CD4-positive, alpha-beta T cell treated with Interleukin-6 for 4 hours (primary cell): ENCODE measurements at places on chromosomes 2 and 18.

GRCh38 chr2:15825276-15825980, 114.9 kb upstream of the MYCN start:
- DNase-seq = no peak

DNA sequence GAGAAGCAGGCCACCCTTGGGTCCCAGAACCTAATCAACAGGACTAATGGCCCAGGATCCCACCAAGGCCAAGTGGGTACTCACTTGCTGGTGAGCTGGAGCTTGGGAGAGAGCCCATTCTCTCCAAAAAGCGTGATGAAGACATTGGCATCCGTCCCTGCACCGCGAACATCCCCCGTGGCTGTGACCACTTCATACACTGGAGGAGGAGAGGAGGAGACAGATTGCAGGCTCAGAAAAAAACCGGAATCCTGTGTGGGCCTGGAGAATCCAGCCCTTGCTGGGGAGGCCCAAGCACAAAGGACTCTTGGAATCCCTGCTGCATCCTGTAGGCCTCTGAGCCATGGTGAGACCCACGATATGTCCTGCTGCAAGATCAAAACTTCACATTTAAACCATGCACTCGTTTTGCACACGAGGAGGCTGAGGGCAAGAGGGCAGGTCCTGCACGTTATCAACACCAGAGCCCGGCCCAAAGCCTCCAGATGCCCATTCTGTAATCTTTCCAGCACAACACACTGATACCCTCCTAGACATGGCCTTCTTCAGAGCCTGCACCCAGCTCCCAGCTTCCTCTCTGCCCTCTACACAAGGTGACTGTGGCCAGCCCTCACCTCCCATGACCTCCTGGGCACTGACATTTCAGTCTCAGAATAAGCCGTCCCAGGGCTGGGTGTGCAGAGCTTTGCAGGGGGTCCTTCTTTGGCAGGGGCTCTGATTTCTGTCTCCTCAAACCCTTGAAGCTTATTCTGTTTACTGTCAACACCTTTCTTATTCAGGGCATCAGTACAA, 7.8 kb downstream of the LOXHD1 start:
- no peak for DNase-seq

GRCh38 chr18:62339106-62339988, 14.2 kb downstream of the TNFRSF11A start:
- DNase-seq = no peak

GRCh38 chr2:47073641-47074040, 81.5 kb downstream of the STPG4 start:
- DNase-seq = no peak

GRCh38 chr2:21015281-21015645, 28.6 kb downstream of the APOB start:
- DNase-seq = no peak

- DNase-seq = no peak
These were observed 43.7 kb upstream of the RMDN2 start for GRCh38 chr2:37881397-37881796.

GRCh38 chr2:84904151-84904550, 1.3 kb upstream of the TMSB10 start:
- DNase-seq = no peak

DNA sequence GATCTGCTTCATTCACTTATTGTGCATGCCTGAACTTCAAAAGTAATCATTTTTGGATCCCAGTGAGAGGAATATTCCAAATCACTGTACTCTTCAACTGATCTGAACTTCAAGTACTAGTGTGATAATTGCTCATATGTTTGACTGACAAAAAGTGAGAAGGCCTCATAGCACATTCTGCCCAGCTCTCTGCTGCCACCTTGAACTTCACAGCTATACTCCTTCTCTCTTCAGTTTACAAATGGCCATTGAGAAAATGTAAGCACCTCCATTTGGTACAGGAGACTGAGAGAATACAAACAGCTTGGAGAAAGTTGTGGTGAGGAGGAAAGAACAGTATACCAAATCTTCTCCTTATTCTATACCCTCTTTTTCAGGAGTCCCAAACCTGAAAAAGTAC, 946.0 kb upstream of the CHAC2 start:
- DNase-seq = no peak

DNA sequence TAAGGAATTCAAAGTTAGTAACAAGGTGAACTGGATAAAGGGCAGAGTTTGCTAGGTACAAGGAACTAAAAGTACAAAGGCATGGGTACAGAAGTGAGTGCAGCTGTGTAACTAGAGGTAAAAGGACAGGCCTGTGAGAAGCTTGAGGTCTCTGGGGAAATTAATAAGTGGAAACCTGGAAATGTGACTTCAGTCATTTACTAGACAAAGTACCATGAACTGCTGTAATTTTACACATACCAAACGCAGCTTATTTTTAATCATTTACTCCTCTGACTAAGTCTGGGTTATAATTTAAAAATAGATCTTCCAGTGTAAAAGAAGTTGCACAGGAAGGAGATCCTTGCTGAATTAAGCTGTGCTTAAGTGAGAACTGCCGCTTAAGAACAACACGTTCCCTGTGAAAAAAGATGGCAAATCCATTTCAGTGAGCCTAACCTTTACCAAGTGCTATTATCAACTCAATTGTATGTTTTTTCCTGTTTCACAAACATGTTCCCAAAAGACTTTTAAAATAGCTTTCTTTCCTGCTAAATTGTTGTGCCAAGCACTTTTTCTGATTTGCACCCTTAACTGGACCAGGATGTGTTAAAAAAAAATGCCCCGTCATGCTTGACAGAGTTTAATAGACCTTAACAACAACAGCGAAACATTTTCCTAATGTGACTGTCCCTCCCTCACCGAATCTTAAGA, 44.3 kb downstream of the CALCRL start:
- no peak for DNase-seq

DNA sequence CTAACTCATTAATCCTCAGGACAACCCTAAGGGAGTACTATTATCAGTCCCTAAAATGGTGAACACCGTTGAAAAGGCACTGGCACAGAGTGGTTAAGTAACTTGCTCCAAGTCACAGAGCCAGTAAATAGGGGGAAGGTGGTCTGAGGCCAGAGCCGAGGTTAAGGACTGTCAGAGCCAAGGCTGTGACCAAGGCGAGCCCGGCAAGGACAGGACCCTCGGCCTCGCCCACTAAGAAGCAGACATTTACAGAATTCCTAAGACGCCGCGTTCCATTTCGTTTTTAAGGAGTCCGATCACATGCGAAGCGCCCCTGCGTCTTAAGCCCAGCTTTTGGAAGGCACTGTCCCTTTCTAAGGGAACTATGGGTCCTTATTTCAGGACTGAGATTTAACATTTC, 1.1 kb downstream of the PDIA6 start:
- DNase-seq = no peak

GRCh38 chr2:227829337-227829736, 15.7 kb downstream of the CCL20 start:
- DNase-seq = no peak

DNA sequence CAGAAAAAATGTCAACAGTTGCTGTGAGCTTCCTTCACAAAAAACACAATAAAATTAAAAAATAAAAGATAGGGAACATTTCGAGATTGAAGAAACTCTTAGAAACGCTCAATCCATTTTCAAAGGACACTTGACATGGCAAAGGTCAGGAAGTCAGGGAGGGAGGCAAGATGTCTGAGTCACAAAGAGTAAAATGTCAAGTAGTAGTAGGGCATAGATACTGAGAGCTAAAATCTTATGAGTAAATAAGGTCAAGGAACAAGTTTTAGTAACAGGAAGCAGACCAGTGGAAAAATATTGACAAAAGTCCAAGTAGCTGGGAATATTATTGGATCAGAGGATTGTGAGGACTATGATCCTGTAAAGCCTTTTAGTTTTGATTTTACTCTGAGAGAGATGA, 495.6 kb downstream of the TMX3 start:
- no peak for DNase-seq

DNA sequence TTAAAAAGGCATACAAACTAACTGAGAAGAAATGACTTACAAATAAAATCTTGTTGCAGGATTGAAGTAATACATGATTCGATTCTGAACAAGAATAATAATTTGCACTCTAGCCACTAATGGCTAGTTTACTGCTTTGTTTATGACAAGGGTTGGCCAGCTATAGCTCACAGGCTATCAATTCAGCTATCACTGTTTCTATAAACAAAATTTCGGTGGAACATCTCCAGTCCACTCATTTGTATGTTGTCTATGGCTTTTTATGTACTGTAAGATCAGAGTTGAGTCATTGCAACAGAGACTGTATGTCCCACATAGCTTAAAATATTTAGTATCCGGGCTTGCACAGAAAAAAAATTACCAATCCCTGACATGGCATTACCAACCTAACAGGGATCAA, 543.7 kb upstream of the CNTNAP5 start:
- DNase-seq = no peak

GRCh38 chr2:181131584-181131983, 151.2 kb downstream of the UBE2E3 start:
- DNase-seq = peak; percentile 40

DNA sequence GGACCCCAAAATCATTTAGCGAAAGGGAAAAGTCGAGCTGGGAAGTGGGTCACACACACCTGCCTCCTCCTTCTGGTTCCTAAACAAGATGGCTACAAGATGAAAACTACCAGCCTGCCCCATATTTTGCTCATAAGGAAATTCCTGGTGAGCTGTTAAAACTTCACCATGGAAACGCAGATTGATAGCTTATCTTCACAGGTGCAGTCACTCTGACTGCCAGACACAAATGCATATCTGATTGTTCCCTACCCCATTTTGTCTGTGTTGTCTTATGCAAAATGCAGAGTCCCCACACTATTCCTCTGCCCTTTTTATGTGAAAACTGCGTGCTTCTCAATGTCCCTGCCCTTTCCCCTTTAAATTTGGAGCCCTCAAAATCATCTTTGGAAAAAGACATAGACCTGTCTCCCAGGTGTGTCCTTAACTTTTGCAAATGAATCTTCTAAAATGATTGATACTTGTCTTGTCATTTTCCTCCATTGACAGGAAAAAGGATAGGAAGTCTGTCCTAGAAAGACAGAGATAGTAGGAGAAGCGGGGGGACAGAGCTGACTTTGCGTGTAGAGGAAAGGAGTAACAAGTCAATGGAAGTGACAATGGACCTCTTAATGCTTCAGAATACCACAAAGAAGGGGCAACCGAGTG, 38.9 kb upstream of the THOC1 start:
- no peak for DNase-seq

DNA sequence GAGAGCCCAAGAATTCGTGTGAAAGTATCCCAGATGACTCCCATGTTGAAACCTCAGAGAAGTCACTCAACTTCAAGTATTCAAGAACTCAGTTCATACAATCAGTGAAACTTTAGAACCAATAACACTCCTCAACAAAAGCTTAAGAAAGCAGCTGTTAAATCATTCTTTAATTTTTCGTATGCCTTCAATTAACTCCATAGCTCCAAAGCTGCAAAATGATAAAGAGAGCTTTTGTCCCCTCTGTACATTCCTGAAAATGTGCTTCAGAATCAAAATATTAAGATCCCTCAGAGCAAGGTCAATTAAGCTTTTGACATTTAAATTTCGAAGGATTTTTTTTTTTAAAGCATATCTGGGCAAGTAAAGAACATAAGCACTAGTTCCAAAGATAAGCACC, 4.7 kb downstream of the COBLL1 start:
- DNase-seq = no peak

GRCh38 chr2:68287580-68288441, 31.9 kb downstream of the CNRIP1 start:
- no peak for DNase-seq

DNA sequence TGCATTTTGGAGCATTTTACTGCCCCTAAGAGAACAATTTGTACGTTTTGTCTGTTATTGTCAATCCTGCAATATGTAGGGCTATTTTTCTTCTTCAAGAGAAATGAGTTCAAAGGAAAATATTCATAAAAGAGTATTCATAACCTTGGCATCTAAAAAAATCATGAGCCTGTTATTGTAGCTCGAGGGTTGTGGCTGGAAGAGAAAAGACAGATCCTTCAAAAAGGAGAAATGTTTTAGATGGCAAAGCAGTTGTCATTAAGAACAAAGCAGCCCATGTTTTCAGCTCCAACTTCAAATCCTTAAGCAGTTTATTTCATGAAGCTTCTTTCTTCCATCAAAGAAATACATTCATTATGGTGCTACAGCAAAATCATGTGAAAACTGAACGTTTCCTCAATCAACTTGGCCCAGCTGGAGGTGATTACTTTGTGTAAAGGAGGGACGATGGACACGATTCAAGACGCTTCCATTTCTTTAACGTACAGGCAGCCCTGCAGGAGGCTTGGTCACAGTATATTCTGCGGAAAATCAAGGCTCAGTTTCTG, 31.4 kb downstream of the QPCT start:
- no peak for DNase-seq

- no peak for DNase-seq
These were observed 16.1 kb upstream of the TAF4B start for GRCh38 chr18:26210147-26210546.
